Aortic smooth muscle cell (primary cell): ENCODE measurements at places on chromosomes 7 and 10. TPM values are rescaled to one million over a fixed set of nuclear protein-coding genes. Genes with fewer than 3 reads are reported as not detected.

Gene ZNF800
- 10.3 and 11.2 TPM in 2 replicates for total RNA-seq

Gene REPIN1
- 39.7 and 43.3 TPM in 2 replicates for total RNA-seq

Gene MLXIPL
- under 0.01 TPM in 1 of 2 replicates, not detected in the other for total RNA-seq

Gene CBX3
- 90.0 and 97.8 TPM in 2 replicates for total RNA-seq

Gene HYAL4
- not detected in 2 replicates for total RNA-seq

Gene TLX1
- not detected in 2 replicates for total RNA-seq

Gene LRRN3
- total RNA-seq = 12.4 and 42.8 TPM in 2 replicates

Gene WNT2
- not detected in 2 replicates for total RNA-seq

Gene ST8SIA6
- total RNA-seq = not detected in 2 replicates

Gene PKD2L1
- not detected in 2 replicates for total RNA-seq

Gene MYH16
- total RNA-seq = not detected in 2 replicates

Gene EVX1
- not detected in 2 replicates for total RNA-seq

Gene ANKMY2
- total RNA-seq = 20.2 and 26.5 TPM in 2 replicates

Gene USP54
- total RNA-seq = 7.0 and 8.2 TPM in 2 replicates

Gene TMEM130
- 0.25 and 0.40 TPM in 2 replicates for total RNA-seq

Gene NXPH1
- total RNA-seq = not detected in 2 replicates

Gene GPR85
- total RNA-seq = 1.1 and 2.1 TPM in 2 replicates

Gene GPR146
- 0.68 and 0.79 TPM in 2 replicates for total RNA-seq

Gene AGFG2
- total RNA-seq = 6.0 and 9.1 TPM in 2 replicates

Gene MPP7
- total RNA-seq = 0.53 and 2.4 TPM in 2 replicates

Gene CTBP2
- 51.7 and 64.5 TPM in 2 replicates for total RNA-seq

Gene ADRA2A
- total RNA-seq = 0.81 and 4.2 TPM in 2 replicates
